ENCODE measurements at places on chromosomes 5 and 9.
A peak's percentile ranks its signal among the peaks of the same experiment; 100 is the strongest.

GRCh38 chr5:1799110-1799601 lies 481 bp downstream of the MRPL36 start:
- DNase-seq: no peak

- DNase-seq: no peak
Measured at GRCh38 chr9:88233091-88233490, 94.8 kb upstream of the SPATA31C2 start.

DNA sequence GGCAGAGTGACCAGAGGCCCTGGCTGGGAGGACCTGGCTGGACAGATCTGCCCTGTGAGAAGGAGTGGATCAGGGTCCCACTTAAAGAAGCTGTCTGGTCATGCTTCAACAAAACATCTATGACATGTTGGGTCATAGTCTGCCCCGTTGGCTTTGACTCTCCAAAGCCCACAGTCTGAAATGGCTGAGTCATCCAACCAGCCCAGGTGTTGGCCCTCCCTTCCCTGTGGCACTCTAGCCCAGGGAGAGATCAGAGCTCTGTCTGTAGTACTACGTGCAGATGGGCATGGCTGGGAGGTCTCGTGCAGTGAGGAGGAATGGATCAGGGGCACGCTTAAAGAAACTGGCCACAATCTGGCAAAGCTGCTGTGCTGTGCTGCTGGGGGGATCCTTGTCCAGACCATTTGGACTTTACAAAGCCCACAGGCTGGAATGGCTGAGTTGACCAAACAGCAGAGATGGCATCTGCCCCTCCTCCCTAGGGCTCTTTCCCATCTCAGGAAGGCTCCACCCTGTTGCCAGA lies 206.1 kb downstream of the TUSC1 start:
- no peak for DNase-seq

GRCh38 chr5:97365163-97365845 lies 182.3 kb upstream of the RIOK2 start:
- DNase-seq: no peak

GRCh38 chr5:42840842-42841567 lies 29.3 kb upstream of the SELENOP start:
- no peak for DNase-seq

GRCh38 chr9:71119746-71120145 lies 1.7 kb downstream of the TRPM3 start:
- DNase-seq: no peak

GRCh38 chr9:104304925-104305324 lies 199.1 kb upstream of the OR13F1 start:
- no peak for DNase-seq

GRCh38 chr5:93677359-93677891 lies 64.0 kb downstream of the POU5F2 start:
- DNase-seq: no peak

GRCh38 chr5:169956756-169957155 lies 23.5 kb downstream of the INSYN2B start:
- no peak for DNase-seq

- peak; percentile 54 for DNase-seq
Measured at GRCh38 chr5:180830253-180831138, 27.9 kb upstream of the MGAT1 start.

DNA sequence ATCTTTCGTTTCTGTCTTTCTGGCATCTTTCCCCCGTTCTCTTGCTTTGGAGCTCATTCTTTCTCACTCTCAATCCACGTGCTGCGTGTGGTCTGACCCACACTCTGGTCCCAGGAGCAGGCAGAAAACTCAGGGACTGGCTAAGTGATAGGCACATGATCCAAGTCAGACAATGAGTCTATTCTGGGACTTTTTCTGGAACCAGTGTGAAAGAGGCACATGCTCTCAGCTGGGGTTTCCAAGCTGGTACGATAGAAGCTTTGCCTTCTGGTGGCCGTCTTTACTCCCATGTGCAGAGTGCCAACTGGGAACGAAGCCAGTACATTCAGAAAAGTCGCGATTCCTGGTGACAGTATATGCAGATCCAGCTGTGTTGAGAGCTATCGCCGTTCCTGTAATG lies 94.4 kb downstream of the PDZD2 start:
- no peak for DNase-seq

DNA sequence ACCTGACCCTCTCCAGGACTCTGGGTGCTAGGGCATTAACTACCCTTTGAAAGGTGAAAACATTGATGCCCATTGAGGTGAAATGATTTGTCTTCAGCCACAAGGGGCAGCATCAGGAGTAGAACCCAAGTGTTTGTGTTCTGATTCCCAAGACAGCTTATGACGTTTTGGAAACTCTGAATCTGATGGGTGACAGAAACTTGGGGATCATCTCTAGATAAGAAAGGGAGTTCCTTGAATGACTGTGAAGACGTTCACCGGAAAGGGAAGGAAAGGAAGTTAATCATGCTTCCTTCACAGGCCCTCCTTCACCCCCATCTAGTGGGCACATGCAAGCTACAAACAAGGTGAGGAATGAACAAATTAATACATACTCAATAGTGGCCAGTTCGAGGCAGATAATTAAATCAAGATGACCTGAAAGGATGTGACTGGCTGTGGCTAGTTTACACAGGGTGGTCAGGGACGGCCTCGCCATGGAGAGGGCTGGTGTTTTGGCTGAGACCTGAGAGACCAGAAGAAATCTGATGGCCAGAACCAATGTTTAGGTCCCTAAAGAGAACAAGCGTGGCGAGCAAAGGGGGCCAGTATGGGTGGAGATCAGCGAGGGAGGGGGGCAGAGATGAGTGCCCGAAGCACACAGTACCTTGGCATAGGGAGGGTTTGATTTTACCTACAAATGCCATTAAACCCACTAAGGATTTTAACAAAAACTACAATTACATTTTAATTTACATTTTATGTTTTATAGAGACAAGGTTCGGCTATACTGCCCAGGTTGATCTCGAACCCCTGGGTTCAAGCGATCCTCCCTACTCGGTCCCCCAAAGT lies 937 bp upstream of the SLC26A2 start:
- DNase-seq: no peak

DNA sequence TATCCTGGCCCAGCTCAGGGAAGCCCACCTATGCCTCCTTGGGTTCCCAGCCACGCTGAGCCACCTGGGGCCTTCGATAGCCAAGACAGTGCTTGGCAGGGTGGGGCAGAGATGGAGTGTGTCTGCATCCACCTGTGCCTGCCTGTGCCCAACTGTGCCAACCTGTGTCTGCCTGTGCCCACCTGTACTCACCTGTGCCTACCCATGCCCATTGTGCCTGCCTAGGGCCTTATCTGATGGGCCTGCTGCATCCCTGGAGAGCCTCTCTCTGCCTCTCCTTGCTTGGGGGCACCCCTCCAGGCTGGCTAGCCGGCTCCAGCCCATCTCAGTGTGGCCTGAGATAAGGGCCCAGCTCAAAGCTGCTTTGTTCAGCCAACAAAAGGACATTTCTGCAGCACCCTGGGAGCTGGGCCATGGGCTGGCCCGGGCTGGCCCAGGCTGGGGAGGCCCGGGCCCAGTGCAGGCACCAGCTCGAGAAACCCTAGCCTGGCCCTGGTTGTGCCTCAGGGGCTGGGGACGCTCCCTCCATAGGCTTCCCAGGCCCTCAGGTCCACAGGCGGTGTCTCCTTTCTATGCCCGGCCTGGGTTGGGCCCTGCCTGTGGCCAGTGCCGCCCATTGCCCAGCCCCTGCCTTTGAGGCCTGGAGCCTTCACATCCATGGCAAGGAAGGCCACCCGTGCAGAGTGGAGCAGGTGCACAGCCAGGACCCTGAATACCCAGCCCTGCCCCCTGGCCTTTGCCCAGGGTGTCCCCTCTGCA lies 37.3 kb upstream of the NOTCH1 start:
- no peak for DNase-seq

DNA sequence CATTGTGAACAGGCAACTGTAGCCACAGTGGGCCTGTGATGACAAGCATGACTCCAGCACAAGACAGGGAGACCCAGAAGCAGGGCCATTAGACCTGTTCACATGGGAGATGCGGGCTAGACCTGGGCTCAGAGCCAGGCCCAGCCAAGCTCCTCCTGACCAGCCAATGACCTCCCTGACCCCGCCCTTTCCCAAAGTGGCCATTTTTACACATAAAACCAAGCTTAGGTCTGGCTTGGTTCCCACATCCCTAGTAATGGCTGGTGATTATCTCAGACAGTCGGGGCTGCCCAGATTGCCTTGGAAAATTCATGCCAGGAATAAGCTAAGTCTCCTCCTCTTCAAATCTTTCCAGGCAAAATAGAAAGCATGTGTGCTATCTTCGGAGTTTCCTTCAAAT lies 94.1 kb downstream of the FRMD3 start:
- DNase-seq: no peak

DNA sequence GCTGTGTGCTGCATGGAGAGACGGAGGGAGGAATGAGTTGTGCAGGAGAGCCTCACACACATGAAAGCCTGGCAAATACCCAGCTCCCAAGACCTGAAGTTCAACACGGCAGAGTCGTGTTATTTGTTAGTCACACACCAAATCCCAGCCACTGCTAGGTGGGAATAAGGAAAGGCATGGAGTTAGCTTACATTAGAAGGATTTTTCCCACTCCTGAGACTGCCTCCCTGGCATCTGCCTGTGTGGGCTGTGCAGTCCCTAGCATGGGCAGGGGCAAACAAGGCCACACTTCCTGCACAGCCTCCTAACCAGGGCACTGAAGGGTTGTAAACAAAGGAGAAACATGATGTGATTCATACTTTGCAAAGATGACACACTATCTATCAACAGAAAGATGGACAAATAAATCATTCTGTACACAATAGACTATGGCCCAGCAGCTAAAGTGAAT lies 306.8 kb downstream of the SPOCK1 start:
- no peak for DNase-seq

- no peak for DNase-seq
Measured at GRCh38 chr9:71941060-71941568, 29.7 kb downstream of the C9orf85 start.

- DNase-seq: no peak
Measured at GRCh38 chr5:110063640-110064602, 374.2 kb downstream of the MAN2A1 start.

GRCh38 chr9:93976973-93977372 lies 21.8 kb upstream of the BARX1 start:
- no peak for DNase-seq

GRCh38 chr5:174108745-174109144 lies 63.2 kb downstream of the NSG2 start:
- no peak for DNase-seq

DNA sequence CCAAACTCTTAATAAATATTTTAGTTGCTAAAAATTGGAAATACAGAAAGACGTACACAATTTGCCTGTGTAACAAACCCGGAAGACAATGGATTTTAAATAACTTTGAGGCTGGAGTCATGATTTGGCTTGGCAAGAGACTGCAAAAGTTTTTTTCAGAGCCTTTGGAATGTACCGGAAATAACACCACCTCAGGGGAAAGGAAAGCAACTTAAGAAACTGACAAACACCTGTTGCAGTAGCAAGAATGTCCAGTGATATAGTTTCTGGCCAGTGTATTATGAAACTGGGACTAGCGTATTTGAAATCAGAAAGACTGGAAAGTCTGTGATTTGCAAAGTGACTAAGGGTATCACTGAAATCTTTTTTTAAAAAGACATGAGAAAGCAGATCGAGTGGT lies 842 bp downstream of the MUSK start:
- DNase-seq: no peak

DNA sequence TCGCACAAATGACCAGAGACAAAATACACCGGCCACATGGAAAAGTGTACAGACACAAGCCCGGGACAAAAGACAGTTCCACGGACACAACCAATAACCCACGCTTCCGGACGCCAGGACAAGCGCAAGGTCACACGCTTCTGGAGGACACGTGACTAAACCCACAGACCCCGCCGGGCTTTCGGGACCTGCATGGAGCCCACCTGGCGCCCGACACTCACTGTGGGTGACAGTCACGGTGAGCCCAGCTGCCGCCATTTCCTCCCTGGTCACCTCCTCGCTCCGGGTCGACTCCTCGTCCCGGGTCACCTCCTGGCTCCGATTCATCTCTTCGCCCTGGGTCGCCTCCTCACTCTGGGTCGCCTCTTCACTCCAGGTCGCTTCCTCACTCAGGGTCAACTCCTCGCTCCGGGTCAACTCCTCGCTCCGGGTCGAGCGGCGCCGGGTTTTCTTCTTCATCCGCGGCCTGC lies 470 bp downstream of the BAG1 start:
- no peak for DNase-seq

GRCh38 chr9:36328798-36329411 lies 70.7 kb upstream of the GNE start:
- DNase-seq: no peak

- DNase-seq: no peak
Measured at GRCh38 chr5:94754824-94755223, 136.4 kb downstream of the SLF1 start.

- no peak for DNase-seq
Measured at GRCh38 chr5:145162626-145163025, 672.5 kb downstream of the PRELID2 start.

GRCh38 chr5:174229514-174230370 lies 184.2 kb downstream of the NSG2 start:
- DNase-seq: no peak

DNA sequence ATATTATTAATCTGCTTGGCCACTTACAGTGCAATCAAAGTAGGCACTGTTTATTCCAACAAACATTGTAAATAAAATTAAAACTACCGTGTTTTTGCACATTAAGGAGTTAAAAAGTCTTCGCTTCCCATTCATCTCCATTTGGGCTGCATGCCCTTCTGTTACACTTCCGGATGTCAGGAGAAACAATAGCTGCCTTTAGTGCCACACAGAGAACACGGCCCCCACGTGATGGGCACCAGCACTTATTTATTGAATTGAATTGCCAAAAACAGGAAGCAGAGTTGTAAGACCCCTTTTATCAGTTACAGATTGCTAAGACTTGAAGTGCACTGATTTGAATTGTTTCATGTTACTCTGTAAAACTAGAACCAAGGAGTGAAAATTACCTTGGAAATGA lies 80.4 kb downstream of the LHFPL2 start:
- DNase-seq: no peak

GRCh38 chr5:100232736-100233135 lies 302.4 kb upstream of the FAM174A start:
- DNase-seq: no peak

- DNase-seq: no peak
Measured at GRCh38 chr5:172438319-172438668, 16.0 kb downstream of the SH3PXD2B start.

- DNase-seq: no peak
Measured at GRCh38 chr5:66477596-66477995, 118.6 kb upstream of the MAST4 start.

DNA sequence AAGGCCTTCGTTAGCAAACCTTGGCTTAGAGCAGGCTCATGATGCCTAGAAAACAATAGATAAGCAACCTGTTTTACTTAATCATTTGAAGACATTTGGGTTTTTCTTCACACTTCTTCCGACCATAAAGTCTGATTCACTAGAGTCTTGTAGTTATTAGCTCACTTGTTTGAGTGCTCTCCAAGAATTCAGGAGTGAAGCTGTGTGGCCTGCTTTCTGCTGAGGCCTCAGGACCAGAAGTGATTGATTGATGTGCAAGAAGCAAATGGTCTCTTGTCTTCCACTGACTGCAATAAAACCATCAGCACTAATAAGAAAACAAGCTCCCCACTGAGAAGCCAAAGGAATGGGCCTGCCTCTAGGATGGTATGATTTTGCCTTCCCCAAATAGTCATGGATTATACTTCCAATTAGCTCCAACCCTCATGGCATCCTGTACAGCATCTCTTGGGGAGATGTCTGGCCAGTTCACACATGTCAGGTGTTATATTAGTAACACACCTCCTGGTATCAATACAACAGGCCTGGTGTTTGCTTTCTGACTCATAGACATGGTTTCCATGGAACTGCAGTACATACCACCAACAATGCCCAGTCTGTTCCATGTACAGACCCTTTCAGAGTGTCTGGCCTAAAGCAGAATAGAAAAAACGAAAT lies 317.6 kb downstream of the CWC27 start:
- DNase-seq: no peak

GRCh38 chr9:105242557-105242956 lies 1.9 kb upstream of the SLC44A1 start:
- DNase-seq: no peak

Measured in activated CD8-positive, alpha-beta memory T cell treated with anti-CD3 and anti-CD28 coated beads for 1 hour (primary cell).